Transverse colon (tissue), 4 donors: ENCODE measurements at places on chromosomes 3 and 15.

GRCh38 chr15:63942486-63943365, 103.6 kb downstream of the DAPK2 start:
- no peak for DNase-seq

DNA sequence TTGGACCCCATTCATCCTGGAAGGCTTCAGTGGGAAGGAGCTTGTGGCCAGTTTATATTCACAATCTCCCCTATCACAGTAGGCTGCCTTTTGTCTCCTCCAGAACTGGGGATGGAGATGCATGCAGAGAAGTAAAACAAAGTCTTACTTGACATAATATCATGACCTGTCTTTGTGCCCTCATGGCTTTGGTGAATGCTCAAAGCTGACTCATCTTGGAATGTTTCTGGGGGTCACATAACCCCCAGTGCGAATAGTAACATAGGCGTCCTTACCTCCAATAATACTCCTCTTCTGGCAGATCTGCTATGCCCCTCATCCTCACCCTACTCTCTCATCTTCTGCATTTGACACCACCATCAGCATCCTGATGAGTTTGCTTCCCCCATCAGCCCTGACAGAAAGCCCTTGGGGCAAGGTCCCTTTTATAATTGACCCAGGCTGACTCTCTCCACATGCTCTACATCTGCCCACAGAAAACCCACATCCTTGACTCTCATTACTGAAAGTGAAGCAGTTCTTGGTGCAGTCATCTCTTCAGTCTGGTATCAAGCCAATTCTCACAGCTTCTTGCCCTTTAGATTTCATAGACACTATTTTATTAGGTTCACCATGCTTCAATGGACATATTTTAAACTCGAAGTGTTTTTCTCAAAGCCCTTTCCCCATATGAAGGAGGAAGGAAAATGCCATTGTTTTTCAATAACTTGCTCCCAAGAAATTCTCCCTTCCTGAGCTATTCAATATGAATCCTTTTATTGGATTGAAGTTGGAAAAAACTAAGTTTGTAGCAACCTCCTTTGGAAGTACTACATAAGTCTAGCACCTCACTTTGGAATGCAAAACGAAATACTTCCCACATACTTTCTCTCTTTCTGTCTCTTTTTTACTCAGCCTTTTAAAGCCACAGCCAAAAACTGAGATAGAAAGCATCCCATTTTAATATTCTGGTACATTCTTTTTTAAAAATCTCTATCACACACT, 36.6 kb downstream of the OSTN start:
- no peak for DNase-seq

DNA sequence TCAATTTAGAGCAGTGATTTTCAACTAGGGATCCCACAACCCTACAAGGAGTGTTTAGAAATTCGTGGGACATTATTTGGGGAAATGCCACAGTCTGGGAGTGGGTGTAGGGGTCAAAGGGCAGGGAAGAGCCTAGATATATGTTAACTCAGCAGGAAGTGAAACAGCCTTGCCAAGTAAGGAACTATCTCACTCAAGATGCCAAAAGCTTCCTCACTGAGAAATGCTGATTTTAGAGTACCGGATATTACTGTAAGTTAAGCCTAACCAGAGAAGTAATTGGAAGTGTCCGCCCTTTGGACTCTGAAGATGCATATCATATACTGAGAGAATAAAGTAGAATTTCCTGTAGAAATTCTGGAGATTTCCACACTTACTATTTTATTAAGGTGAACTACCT, 158.6 kb downstream of the BBX start:
- DNase-seq = no peak

GRCh38 chr15:58985443-58985842, 2.0 kb upstream of the RNF111 start:
- peak; percentile 25 for DNase-seq
